ENCODE measurements at places on chromosomes 1 and 21.

DNA sequence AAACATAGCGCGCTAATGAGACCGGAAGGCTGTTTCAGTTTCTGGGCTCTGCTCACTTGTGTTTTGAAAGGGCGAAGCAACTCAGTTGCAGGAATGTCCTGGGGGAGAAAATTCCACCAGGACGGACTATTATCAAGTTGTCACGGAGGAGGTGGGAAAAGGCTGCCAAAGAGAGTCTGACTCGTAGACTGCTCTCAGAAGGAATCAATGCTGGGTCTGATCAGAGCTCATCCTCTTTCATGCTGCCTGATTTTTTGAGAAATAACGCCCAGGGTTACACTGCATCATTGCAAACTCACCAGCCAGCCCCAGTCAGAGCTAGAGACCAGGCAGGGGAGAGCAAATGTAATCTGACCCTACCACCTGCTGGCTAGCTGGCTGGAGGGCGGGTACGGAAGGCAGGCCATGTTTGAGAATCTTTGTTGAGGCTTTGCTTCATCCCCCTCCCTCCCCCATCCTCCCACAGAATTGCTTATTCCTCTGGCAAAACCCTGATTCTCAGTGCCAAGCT lies 36.4 kb upstream of the BCL9 start:
- H3K27me3 ChIP-seq = no peaks in the 10 kb centered on the region
- no peak overlapping the region for H3K4me3 ChIP-seq
- no peak for DNase-seq

DNA sequence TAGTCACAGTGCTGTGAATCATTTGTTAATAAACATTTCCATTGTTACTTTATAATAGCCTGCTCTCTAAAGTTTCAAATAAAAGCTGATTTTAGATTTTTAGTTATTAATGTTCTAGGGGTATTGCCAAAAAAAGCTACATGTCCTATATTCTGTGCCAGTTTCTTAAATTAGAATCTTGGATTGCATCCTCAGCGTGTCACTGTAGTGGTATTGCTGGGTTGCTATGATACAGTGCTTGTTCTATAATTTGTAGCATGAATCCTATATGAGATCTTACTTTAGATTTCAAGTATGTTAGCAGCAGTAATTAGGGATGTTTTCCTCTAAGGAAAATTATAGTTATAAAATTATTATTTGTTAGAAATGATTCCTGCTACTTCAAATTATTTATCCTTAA lies 16.4 kb downstream of the PPP2R5A start:
- H3K4me3 ChIP-seq = no peak overlapping the region
- H3K27ac ChIP-seq = no peak overlapping the region
- no peaks in the 10 kb centered on the region for H3K27me3 ChIP-seq
- no peak for DNase-seq
- H3K4me1 ChIP-seq = no peaks in the 10 kb centered on the region
- no peaks in the 10 kb centered on the region for H3K36me3 ChIP-seq

GRCh38 chr1:235275223-235275622 lies 52.8 kb downstream of the ARID4B start:
- no peaks in the 10 kb centered on the region for H3K27me3 ChIP-seq
- H3K4me1 ChIP-seq = peaks cover 63% of the 10 kb centered on the region
- no peaks in the 10 kb centered on the region for H3K36me3 ChIP-seq
- H3K4me3 ChIP-seq = no peak overlapping the region

DNA sequence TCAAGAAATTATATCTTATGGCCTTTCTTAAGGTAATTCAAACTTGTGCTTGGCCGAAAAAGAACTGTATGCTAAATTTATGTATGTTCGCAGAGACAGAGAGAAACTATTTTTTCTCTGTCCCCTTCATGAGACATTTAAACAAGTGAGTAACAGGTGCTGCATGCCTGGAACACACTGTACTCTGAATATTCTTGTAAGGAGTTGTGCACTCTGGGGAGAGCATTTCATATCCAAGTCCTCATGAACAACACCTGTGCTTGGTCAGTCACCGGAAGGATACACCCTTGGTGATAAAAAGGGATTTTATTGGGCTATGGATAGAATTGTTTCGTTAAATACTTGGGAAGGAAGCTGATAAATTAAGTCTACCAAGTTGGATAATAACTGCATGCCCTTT lies 220.8 kb upstream of the NRIP1 start:
- no peaks in the 10 kb centered on the region for H3K4me1 ChIP-seq
- H3K27ac ChIP-seq = no peak overlapping the region
- H3K27me3 ChIP-seq = no peaks in the 10 kb centered on the region
- H3K36me3 ChIP-seq = no peaks in the 10 kb centered on the region

GRCh38 chr21:41437729-41438128 lies 11.7 kb downstream of the MX1 start:
- H3K27ac ChIP-seq = no peak overlapping the region
- no peak overlapping the region for H3K4me3 ChIP-seq
- no peaks in the 10 kb centered on the region for H3K4me1 ChIP-seq
- no peaks in the 10 kb centered on the region for H3K36me3 ChIP-seq
- no peak for DNase-seq
- H3K27me3 ChIP-seq = no peaks in the 10 kb centered on the region

DNA sequence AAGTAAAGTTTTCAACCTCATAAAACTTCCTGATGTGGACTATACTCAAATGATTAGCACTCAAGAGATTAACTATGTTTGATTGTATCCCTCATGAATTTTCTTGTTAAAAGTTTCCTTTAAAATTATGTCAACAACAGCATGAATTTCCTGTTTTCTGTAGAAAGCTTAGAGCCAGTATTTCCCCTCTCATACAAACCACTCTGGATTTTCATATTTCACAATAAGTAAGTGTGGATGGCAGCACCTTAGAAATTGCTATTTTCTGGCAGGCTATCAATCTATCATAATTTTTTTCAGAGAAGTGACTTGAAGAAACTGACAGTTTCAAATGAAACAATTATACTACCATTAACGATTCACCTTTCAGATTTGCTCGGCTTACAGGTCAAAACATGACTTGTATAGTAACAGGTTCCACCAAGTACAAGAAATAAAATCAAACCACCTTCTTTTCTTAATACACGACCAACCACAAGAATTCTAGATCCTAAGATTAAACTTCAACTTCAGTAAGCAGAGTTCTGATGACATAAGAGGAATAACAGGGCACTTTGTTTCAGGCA lies 20.8 kb downstream of the ELK4 start:
- H3K36me3 ChIP-seq = no peaks in the 10 kb centered on the region
- no peak overlapping the region for H3K27ac ChIP-seq
- H3K27me3 ChIP-seq = no peaks in the 10 kb centered on the region

DNA sequence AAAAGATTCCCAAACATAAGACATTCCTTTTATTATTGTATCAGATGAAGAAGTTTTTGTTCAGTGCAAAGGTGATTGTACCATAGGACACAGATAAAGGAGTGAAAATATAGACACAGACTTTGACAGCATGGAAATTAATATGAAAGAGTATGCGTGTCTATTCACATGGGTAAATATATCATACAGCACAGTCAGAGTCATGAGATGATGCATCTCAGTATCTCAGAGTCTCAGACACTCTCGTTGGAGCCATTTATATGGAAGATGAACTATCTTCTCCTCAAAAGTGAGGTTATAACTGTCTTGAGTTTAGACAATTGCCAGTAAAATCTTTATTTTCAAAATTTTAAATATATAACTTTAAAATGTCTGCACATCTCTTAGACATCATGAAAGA lies 158.4 kb upstream of the C8B start:
- no peak for DNase-seq
- H3K27ac ChIP-seq = no peak overlapping the region
- H3K4me3 ChIP-seq = no peak overlapping the region
- H3K4me1 ChIP-seq = peaks cover 7% of the 10 kb centered on the region
- H3K36me3 ChIP-seq = no peaks in the 10 kb centered on the region

Data from tibial nerve (tissue), 4 donors.